Endodermal cell (in vitro differentiated cells): ENCODE measurements at places on chromosomes 1 and 21. TPM values are rescaled to one million over a fixed set of nuclear protein-coding genes. Genes with fewer than 3 reads are reported as not detected.

FAM163A gene
- total RNA-seq, result not detected in 2 replicates

STPG1 gene
- total RNA-seq, result 9.5 to 21.3 TPM (median 16.9 TPM) in 3 replicates

ALPL gene
- total RNA-seq, result 98.7 and 117 TPM in 2 replicates

CYP4A11 gene
- 0.62 to 2.1 TPM in 2 of 3 replicates, not detected in the other for total RNA-seq

TMEM79 gene
- 1.8 to 1.9 TPM (median 1.8 TPM) in 3 replicates for total RNA-seq

S100A2 gene
- total RNA-seq, result 2.8 to 3.9 TPM (median 3.1 TPM) in 3 replicates

LCE1F gene
- total RNA-seq, result not detected in 3 replicates

TMEM200B gene
- 33.7 and 36.0 TPM in 2 replicates for total RNA-seq

SMIM1 gene
- 10.3 and 11.1 TPM in 2 replicates for total RNA-seq

KLF17 gene
- not detected in 3 replicates for total RNA-seq

SPATA45 gene
- 0.52 TPM in 1 of 2 replicates, not detected in the other for total RNA-seq

CD247 gene
- 0.23 to 0.46 TPM in 2 of 3 replicates, not detected in the other for total RNA-seq

AMY2B gene
- 2.1 to 3.7 TPM (median 3.1 TPM) in 3 replicates for total RNA-seq

GBP3 gene
- total RNA-seq, result not detected in 2 replicates

URB2 gene
- 3.1 to 19.2 TPM (median 18.6 TPM) in 3 replicates for total RNA-seq

POU3F1 gene
- 0.46 and 0.93 TPM in 2 replicates for total RNA-seq

TTLL10 gene
- total RNA-seq, result 0.14 and 1.2 TPM in 2 replicates

GNAI3 gene
- total RNA-seq, result 10.1 to 10.3 TPM (median 10.2 TPM) in 3 replicates

LIN28A gene
- 997 and 1,041 TPM in 2 replicates for total RNA-seq

GJA9 gene
- total RNA-seq, result not detected in 3 replicates

GLMN gene
- 25.3 to 27.7 TPM (median 27.3 TPM) in 3 replicates for total RNA-seq

PLA2G2C gene
- not detected in 2 replicates for total RNA-seq

IQGAP3 gene
- total RNA-seq, result 26.8 and 28.6 TPM in 2 replicates

PRAMEF14 gene
- total RNA-seq, result not detected in 2 replicates

LCE3D gene
- not detected in 3 replicates for total RNA-seq

RHD gene
- not detected in 2 replicates for total RNA-seq

NRDC gene
- total RNA-seq, result 195 to 206 TPM (median 202 TPM) in 3 replicates

SOX13 gene
- total RNA-seq, result 64.5 and 75.3 TPM in 2 replicates

SLC27A3 gene
- total RNA-seq, result 53.2 and 60.6 TPM in 2 replicates

SIM2 gene
- not detected in 2 replicates for total RNA-seq

FCAMR gene
- total RNA-seq, result not detected in 3 replicates

SH3BGR gene
- 16.5 and 18.8 TPM in 2 replicates for total RNA-seq

ZFP69 gene
- total RNA-seq, result 3.5 to 6.3 TPM (median 6.0 TPM) in 3 replicates

CYP2J2 gene
- total RNA-seq, result 0.25 and 0.37 TPM in 2 replicates

TRABD2B gene
- 23.7 to 24.4 TPM (median 24.4 TPM) in 3 replicates for total RNA-seq

TNFSF4 gene
- 2.8 to 6.2 TPM (median 5.6 TPM) in 3 replicates for total RNA-seq
